MCF 10A (cell line): ENCODE measurements at places on chromosomes 13 and 19. TPM values are rescaled to one million over a fixed set of nuclear protein-coding genes. Genes with fewer than 3 reads are reported as not detected.

Gene KIR3DL2
- not detected in 2 replicates for total RNA-seq

Gene SH2D3A
- total RNA-seq, result 28.5 and 76.7 TPM in 2 replicates

Gene CCDC194
- total RNA-seq, result 0.37 TPM in 1 of 2 replicates, not detected in the other

Gene KLK10
- not detected in 2 replicates for total RNA-seq

Gene CKAP2
- total RNA-seq, result 37.9 and 50.7 TPM in 2 replicates

Gene LIG1
- 12.2 and 14.6 TPM in 2 replicates for total RNA-seq

Gene CGB2
- not detected in 2 replicates for total RNA-seq

Gene CATSPERD
- not detected in 2 replicates for total RNA-seq

Gene DNAAF3
- 3.9 and 4.9 TPM in 2 replicates for total RNA-seq

Gene WDR88
- total RNA-seq, result not detected in 2 replicates

Gene ZNF730
- not detected in 2 replicates for total RNA-seq

Gene KLK12
- total RNA-seq, result not detected in 2 replicates

Gene ANGPTL8
- not detected in 2 replicates for total RNA-seq

Gene NUP58
- total RNA-seq, result 106 and 116 TPM in 2 replicates

Gene ZNF154
- total RNA-seq, result not detected in 2 replicates

Gene RYR1
- total RNA-seq, result 0.28 and 0.32 TPM in 2 replicates

Gene ZNF497
- total RNA-seq, result 3.2 and 3.9 TPM in 2 replicates

Gene SIGLEC12
- not detected in 2 replicates for total RNA-seq

Gene FXYD1
- not detected in 2 replicates for total RNA-seq

Gene IL17D
- 0.44 and 0.54 TPM in 2 replicates for total RNA-seq

Gene ATP4A
- not detected in 2 replicates for total RNA-seq

Gene SLITRK6
- 5.5 and 12.0 TPM in 2 replicates for total RNA-seq

Gene GPR180
- total RNA-seq, result 4.8 and 4.9 TPM in 2 replicates

Gene SPACA7
- not detected in 2 replicates for total RNA-seq

Gene ZNF823
- total RNA-seq, result 0.54 and 1.9 TPM in 2 replicates

Gene VAV1
- not detected in 2 replicates for total RNA-seq

Gene KLF12
- 7.2 and 10.0 TPM in 2 replicates for total RNA-seq

Gene MUC16
- total RNA-seq, result under 0.01 and 0.05 TPM in 2 replicates

Gene SYCN
- not detected in 2 replicates for total RNA-seq

Gene MAP1S
- 47.1 and 58.3 TPM in 2 replicates for total RNA-seq

Gene HSD17B14
- 0.26 and 0.32 TPM in 2 replicates for total RNA-seq

Gene ZSCAN4
- total RNA-seq, result not detected in 2 replicates

Gene ZNF8
- 4.9 and 5.1 TPM in 2 replicates for total RNA-seq

Gene TMEM147
- 110 and 123 TPM in 2 replicates for total RNA-seq

Gene CIC
- 66.9 and 67.9 TPM in 2 replicates for total RNA-seq

Gene ZNF528
- total RNA-seq, result 16.0 and 21.6 TPM in 2 replicates

Gene ENOX1
- total RNA-seq, result 1.5 and 1.8 TPM in 2 replicates

Gene AMER2
- total RNA-seq, result not detected in 2 replicates

Gene GZMM
- total RNA-seq, result not detected in 2 replicates

Gene NLRP5
- total RNA-seq, result not detected in 2 replicates

Gene SIRT2
- total RNA-seq, result 35.5 and 37.4 TPM in 2 replicates

Gene CAPN12
- total RNA-seq, result not detected in 2 replicates

Gene PSG6
- not detected in 2 replicates for total RNA-seq

Gene PEG3
- total RNA-seq, result not detected in 2 replicates

Gene CEACAM5
- not detected in 2 replicates for total RNA-seq

Gene CARD8
- 16.0 and 24.0 TPM in 2 replicates for total RNA-seq
